Activated CD8-positive, alpha-beta memory T cell treated with anti-CD3 and anti-CD28 coated beads, Interleukin-2, amount 50 U/mL, for 48 hours (primary cell): ENCODE measurements at places on chromosomes 11 and 22.

GRCh38 chr22:31103899-31104694 lies 3.3 kb downstream of the SELENOM start:
- no peak for DNase-seq

GRCh38 chr11:25039165-25039564 lies 542.3 kb downstream of the LUZP2 start:
- DNase-seq, result no peak

DNA sequence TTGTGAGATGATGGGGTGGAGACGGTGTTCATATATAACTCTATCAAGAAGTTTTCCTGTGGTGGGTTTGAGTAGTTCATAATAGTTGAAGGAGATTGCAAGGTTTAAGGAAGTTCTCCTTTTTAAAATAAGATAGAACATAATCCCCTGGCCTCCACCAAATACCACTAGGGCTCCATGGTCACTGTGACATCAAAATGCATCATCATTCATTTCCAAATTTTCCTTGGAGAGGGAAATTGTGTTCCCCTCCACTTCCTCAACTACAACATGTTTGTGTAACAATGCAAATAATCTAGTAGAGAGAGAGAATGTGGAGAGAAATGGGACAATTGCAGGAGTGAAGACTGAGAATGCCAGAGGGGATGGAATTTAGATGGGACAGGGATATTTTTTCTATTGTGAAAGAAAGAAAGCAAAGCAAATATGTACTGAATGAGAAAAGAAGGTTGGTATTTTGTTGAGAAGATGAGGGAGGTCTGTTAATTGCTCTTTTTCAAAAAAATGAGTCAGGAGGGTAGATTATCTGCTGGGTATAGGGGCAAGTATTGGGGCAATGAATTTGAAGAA lies 33.4 kb upstream of the ZBED5 start:
- no peak for DNase-seq

GRCh38 chr22:21797444-21798221 lies 62.0 kb upstream of the YPEL1 start:
- DNase-seq, result no peak

GRCh38 chr22:39908136-39908535 lies 7.3 kb downstream of the GRAP2 start:
- DNase-seq, result no peak

- peak; percentile 36 for DNase-seq
Observed at GRCh38 chr22:44248926-44249325, 63.8 kb downstream of the SHISAL1 start.

GRCh38 chr11:83819931-83820549 lies 533.9 kb upstream of the CCDC90B start:
- no peak for DNase-seq

GRCh38 chr11:131135611-131136010 lies 219.3 kb upstream of the SNX19 start:
- DNase-seq, result no peak

GRCh38 chr11:41963406-41963805 lies 504.0 kb upstream of the LRRC4C start:
- no peak for DNase-seq

GRCh38 chr22:42787357-42787736 lies 66.7 kb upstream of the A4GALT start:
- DNase-seq, result no peak

- DNase-seq, result no peak
Observed at GRCh38 chr11:125258291-125259032, 93.9 kb downstream of the PKNOX2 start.

- DNase-seq, result no peak
Observed at GRCh38 chr11:32391956-32392553, 43.3 kb downstream of the WT1 start.

DNA sequence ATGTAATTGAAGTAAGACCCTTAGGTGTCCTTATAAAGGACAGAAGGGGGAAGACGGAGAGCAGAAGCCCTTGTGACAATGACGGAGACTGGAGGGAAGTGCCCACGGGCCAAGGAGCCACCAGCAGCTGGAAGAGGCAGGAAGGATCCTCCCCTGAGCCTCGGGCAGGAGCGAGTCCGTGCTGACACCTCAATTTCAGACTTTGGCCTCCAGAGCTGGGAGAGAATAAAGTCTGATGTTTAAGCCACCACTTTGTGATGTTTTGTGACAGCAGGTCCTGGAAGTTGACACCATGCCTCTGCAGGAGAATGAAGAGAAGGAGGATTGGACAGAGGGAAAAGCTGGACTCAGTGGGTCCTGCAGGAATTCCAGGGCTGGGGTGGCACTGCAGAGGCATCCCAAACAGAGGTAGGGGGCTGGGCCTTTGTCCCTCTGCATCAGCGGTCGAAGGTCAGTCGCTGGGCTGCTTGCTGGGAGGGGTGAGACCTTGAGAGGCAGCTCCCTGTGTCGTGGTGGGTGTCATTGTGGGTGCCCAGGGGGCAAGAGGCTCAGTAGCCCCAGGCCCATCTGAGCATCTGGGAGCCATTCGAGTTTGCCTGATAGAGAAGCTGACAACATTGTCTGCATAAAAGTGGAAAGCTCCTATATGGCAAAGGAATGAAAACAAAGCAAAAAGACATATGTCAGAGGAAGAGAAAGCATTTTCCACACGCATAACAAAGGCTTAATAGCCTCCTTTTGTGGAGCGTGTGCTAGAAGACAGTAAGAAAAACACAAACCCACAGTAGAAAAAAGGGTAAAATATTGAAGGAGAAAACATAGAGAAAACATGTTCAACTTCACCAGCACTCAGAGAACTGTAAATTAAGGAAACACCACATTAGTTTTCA lies 68.8 kb downstream of the RTL6 start:
- no peak for DNase-seq

DNA sequence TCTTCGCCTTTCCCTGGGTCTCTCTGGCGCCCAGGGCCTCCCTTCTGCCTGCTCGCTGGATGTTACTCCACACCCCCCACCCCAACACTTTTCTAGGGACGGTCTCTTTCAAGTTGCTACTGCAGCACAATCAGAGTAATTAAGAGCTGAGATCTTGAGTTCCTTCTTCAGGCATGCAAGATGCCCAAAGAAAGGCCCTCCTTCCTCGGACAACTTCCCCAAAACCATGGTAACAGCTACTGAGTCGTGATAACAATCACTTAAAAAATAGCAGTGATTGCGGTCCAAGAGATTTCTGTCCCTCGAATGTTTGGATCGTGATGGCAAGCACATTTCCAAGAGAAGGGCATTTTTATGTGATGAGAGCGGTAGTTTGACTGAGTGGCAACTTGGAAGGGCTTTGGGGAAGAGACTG lies 638 bp upstream of the TENM4 start:
- no peak for DNase-seq

- DNase-seq, result peak; percentile 89
Observed at GRCh38 chr11:117814766-117815261, 9.7 kb downstream of the FXYD2 start.

GRCh38 chr11:363948-364761 lies 5.1 kb upstream of the B4GALNT4 start:
- DNase-seq, result peak; percentile 76

- DNase-seq, result no peak
Observed at GRCh38 chr11:133950874-133951326, 5.9 kb downstream of the IGSF9B start.

DNA sequence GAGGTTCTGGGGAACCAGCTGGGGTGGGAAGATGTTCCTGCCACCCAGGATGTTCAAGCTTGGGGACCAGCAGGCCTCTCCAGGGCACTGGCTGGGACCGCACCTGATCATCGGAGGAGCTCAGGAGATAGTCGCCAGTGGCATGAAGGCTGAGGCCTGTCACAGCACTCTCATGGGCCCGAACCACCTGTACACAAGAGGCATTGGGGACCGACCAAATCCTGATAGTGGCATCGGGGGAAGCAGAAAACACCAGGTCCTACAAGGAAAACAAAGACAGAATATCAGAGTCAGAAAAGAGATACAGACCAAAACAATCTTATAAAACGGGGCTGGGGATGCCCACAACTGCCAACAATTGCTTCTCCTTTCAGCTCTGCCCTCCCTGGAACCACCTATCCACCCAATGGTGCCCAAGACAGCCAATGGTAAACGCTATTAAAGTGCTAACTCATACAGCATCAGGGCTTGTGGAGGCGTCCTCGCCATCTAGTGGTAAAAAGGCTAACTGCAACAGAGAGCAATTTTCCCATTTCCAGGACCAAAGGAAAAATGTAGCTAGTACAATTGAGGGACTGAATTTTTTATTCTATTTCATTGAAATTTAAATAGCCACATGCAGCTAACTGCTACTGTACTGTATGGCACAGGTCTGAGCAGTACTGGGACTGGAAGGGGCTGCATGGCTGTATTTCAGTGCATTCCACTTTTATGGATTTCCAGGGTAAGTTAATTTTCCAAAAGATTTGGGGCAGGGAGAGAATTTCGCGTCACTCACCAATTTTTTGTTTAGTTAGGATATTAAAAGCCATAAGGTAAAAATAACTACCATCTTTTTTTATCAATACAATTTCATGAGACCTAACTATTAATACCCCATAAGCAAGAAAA lies 7.1 kb downstream of the PRPF19 start:
- DNase-seq, result peak; percentile 57

GRCh38 chr22:20761536-20761935 lies 12.4 kb upstream of the SERPIND1 start:
- no peak for DNase-seq

GRCh38 chr11:85346484-85346883 lies 280.7 kb downstream of the DLG2 start:
- no peak for DNase-seq

DNA sequence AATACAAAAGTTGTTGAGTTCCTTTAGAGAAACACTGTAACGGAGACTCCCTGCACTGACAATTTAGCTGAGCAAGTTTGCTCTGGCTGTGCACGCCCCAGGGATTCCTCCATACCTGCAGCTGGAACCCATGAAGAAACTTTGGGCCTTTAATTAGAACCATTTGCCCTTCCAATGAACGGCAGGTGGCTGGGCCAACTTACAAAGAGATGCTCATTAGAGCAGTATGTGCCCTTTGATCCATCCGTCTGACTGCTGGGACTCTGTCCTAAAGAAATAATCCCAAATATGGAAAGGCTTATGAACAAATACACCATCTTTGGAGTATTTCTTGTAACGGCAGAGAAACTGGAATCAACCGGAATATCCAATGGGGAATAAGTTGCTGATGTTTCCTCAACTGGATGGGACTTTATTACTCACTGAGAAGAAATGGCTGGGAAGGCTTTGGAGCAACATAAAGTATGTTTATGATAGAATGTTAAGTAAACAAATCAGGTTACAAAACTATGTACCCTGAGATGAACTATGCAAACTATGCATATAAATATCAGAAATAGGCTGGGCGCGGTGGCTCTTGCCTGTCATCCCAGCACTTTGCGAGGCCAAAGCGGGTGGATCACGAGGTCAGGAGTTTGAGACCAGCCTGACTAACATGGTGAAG lies 24.4 kb upstream of the FBLN1 start:
- no peak for DNase-seq

- peak; percentile 29 for DNase-seq
Observed at GRCh38 chr11:73160005-73160760, 18.1 kb upstream of the FCHSD2 start.

- no peak for DNase-seq
Observed at GRCh38 chr11:1932681-1933080, 13.2 kb downstream of the TNNT3 start.

DNA sequence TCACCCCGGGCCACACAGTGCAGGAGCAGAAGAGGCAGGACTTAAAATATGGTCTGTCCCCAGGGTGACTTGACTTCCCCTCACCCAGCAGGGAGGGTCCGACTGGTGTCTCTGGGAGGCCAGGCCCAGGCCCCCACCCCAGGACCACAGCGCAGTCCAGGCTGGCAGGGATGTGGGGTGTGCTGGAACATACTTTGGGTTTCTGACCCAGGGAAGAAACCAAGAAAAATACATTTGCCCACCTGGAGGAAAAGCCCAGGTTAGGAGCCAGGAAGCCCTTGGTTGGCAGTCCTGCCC lies 5.2 kb downstream of the C1QTNF6 start:
- DNase-seq, result no peak

DNA sequence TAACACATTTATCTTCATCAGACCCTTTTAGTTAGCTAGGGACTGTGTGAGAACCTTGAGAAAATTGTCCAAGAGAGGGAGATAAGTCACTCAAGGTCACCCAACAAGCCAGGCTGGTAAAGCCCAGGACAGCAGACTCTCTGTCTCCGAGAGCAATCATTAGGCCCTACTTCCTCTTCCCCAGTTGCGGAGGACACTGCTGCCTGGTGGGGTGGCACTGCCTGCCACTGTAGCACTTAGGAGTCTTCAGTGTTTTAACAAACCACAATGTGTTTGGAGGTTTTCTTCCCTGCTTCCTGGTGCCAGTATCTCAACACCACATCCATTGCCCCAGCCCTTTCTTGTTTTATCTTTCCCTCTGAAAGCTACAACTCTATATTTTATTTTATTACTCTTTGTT lies 132.1 kb upstream of the LDLRAD3 start:
- DNase-seq, result no peak

DNA sequence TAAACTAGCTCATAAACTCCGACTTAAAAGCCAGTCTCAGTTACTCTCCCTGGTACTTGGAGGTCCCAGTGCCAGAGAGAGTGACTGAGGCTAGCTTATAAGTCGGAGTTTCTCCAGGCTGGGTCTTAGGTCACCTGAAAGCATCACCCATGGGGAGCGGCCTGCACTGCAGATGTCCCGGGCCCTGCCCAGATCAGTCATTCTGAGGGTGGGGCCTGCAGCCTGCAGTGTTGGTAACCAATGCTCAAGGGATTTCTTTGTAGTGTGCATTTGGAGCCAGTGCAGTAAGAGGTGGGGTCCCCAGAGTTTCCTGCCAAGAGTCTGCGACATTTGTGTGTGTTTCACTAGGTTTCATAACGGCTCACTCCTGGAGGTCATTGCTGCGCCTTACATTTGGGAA lies 14.8 kb downstream of the TAB1 start:
- DNase-seq, result no peak

DNA sequence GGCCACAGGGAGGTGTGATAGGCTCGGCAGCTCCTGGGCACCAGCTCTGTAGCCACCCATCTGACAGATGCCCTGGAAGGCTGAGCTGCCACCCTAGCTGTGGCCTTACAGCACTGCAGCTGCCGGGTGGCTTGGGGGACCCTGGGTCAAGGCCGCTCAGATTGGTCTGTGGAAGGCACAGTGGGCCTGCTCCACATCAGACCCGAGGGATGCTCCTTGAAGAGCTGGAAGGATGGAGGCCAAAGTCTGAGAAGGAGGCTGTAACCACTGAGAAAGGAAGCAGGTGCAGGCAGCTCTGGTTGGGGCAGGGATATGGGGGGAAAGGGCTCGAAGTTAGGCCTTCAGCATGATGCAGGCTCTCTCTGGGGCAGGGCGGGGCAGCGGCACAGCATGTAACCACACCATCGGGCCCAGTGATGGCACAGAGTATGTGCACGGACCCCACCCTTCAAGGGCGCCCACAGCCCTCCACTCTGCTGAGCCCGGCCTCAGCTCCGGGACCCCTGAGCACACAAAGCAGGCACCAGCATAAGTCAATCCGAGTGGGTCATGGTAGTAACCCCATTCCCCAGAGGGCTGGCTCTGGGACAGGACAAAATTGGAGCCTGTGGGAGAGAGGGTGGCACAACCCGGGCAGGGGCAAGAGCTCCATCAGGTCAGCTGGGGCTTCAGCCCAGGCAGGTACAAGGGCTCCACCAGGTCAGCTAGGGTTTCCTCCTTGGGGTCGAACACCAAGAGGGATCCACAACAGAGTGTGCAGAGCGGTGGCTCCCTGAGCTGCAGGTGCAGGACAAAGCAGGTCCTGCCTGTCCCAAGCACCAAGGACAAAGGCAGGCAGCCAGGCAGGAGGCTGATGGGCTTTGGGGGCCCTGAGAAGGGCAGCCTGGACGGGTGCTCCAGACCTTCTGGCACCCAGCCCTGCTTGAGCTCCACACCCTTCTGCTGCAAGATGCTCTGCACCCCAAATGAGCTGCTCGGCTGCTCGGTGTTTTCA lies 1511.1 kb downstream of the BRD1 start:
- DNase-seq, result no peak

GRCh38 chr11:6968816-6969215 lies 42.6 kb downstream of the ZNF215 start:
- no peak for DNase-seq
